ENCODE measurements at places on chromosomes 2 and 18. TPM values are rescaled to one million over a fixed set of nuclear protein-coding genes. Genes with fewer than 3 reads are reported as not detected.

Gene UGT1A8
- 0.16 TPM for total RNA-seq

Gene PROKR1
- not detected for total RNA-seq

GRCh38 chr2:150557020-150557600, 69.6 kb upstream of the RND3 start:
- ATAC-seq: no peak

DNA sequence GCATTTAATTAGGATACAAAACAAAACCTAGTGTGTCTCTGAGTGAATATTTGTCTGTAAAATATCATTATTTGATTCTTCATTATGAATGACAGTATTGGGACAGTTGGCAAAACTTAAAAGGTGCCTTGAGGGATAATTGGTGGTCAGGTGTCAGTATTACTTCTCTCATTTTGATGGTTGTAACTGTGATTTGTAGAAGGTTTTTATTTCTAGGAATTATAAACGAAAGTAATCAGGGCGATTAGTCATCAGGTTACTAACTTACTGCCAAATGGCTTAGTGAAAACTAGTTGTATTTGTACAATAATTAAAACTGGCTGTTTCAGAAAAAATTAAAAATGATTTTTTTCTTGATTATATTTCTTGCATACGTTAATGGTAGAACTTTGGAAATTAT, 117.6 kb downstream of the BIRC6 start:
- ATAC-seq: no peak

DNA sequence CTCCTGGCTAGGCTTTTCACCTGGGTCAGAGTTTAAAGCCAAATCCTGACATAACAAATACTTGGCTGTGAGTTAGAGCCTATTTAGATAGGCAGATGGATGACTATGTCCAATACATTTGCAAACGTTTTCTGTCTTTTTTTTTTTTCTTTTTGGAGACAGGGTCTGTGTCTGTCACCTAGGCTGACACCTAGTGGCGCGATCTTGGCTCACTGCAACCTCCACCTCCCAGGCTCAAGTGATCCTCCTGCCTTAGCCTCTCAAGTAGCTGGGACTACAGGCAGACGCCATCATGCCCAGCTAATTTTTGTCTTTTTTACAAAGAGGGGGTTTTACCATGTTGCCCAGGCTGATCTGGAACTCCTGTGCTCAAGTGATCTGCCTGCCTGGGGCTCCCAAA, 124.8 kb downstream of the DYM start:
- ATAC-seq: no peak

- ATAC-seq: no peak
Measured at GRCh38 chr2:174184915-174185314, 63.4 kb downstream of the OLA1 start.

DNA sequence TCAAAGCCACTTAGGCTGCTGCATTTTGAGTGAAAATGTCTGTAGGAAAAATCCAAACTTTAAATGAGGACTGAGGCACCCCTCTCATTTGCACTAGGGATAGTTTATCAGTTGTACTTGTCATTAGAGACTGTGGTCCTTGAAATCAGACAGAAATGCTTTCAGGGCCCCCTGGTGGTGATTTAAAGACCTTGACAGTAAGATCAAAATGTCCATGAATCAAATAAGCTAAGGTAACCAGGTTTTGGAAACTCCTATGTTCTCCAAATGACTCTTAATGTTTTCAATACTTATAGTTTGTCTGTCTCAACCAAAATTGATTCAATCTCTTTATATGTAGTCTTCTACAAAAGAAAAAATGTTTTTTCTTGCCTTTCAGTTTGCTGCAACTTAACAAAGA, 28.8 kb upstream of the DDX18 start:
- no peak for ATAC-seq
